DMS153 (cell line): ENCODE measurements at places on chromosomes 1 and 21.

- DNase-seq, result no peak
Observed at GRCh38 chr1:59183749-59184317, 113.1 kb upstream of the FGGY start.

- no peak for DNase-seq
Observed at GRCh38 chr1:6103111-6103853, 57.6 kb downstream of the KCNAB2 start.

- peak; percentile 63 for DNase-seq
Observed at GRCh38 chr1:242524571-242525359, at the start of gene PLD5. Gene PLD5, minus strand, starts transcription at chr1:242524697.

DNA sequence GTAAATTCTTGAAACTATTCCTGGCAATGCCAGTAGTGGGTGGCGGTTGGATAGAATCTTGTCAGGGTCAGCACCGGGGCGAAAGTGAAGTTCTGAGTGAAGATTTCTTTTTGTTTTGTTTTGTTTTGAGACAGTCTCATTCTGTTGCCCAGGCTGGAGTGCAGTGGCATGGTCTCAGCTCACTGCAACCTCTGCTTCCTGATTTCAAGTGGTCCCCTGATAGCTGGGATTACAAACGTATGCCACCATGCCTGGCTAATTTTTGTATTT lies 33.3 kb downstream of the PCNT start:
- no peak for DNase-seq

GRCh38 chr1:184820218-184820750 lies 65.6 kb upstream of the EDEM3 start:
- no peak for DNase-seq
